ENCODE measurements at places on chromosomes 12 and 14.
A peak's percentile ranks its signal among the peaks of the same experiment; 100 is the strongest.

DNA sequence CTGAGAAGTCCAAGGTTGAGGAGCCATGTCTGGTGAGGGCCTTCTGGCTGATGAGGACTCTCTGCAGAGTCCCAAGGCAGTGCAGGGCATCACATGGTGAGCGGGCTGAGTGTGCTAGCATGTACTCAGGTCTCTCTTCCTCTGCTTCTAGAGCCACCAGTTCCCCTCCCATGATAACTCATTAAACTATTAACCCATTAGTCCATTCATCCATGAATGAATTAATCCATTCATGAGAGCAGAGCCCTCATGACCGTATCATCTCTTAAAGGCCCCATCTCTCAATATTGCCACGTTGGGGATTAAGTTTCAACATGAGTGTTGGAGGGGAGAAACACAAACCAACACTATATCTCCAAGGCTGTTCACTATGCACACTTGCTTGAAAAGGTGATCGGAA lies 83.7 kb downstream of the TMEM30B start:
- no peak for DNase-seq

- peak; percentile 30 for DNase-seq
Observed at GRCh38 chr14:68587931-68588330, 204.9 kb downstream of the ZFP36L1 start.

GRCh38 chr12:120971299-120972180 lies 6.8 kb upstream of the HNF1A start:
- DNase-seq = no peak

- DNase-seq = no peak
Observed at GRCh38 chr12:62718762-62719426, 216.1 kb downstream of the PPM1H start.

DNA sequence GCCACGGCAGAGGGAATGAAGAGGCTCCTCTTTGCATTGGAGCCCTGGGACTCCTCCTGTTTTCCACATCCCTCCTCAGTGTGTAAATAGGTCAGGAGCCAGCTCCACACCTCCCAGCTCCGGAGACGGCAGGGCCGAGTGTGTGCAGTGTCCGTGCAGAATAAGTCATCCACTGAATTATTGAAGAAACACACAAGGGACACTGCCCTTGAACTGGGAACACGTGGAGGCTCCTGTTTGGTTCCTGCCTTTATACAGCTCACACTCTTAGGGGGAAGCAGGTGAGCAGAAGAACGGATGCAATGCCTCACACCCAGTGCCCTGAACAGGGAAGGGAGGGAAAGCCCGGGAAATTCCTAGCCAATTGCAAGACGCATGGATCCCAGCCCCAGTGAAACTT lies 10.4 kb upstream of the FZD10 start:
- DNase-seq = no peak

DNA sequence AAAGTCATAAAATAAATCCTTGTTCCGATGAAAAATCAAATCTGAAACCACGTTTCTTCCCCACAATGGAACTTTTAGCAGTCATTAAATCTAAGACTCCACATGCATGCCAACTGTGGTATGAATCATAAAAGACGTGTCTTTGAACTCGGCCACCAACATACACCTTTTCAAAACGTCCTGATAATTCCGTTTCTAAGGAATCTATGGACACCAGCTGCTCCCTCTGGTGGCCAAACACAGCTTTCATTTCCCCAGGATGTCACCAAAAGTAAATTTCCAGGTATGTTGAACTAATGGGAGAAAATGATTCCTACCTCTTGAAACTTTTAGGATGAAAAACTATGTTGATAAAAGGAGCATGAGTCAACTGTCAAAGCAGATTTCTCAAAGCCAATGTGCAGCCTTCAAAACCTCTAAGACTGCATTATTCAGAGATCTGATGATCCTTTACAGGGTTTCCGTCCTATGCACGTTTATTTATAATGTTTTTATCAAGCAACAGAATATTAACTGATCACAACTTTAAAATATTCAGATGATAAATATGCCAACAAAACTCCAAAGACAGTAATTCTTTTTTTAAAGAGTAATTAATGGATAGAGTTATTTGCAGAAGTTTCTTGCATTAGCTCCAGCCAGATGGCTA lies 96.2 kb downstream of the CIT start:
- no peak for DNase-seq

- DNase-seq = no peak
Observed at GRCh38 chr14:37223947-37224474, 26.3 kb downstream of the MIPOL1 start.

DNA sequence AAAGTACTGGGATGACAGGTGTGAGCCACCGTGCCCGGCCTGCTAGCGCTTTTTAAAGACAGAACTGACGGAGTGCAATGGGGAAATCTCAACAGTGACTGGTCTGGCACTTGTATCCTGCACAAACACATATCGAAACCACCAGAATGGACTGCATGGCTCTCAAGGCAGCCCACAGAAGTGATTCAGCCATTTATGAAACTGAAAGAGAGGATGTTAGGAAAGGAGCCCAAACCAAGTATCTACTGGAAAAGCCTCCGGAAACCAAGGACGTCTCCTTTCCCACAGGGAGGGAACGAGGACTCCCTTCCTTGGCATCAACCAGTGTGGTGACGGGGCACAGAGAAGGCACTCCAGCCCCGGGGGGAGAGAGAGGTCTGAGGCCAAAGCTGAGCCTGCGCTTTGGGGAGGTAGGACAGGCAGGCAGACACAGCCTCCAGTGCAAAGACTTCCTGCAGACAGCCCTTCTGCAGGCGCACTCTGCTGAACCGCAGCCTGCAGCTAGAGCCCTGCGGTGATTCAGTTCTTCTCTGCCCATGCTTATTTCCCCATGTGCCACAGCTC lies 16.5 kb downstream of the SLC15A4 start:
- no peak for DNase-seq

GRCh38 chr14:63922696-63923421 lies 70.1 kb downstream of the SYNE2 start:
- DNase-seq = no peak

- no peak for DNase-seq
Observed at GRCh38 chr12:27361372-27361771, 28.7 kb downstream of the BMAL2 start.

- DNase-seq = no peak
Observed at GRCh38 chr14:71354142-71354541, 446.9 kb downstream of the PCNX1 start.

- DNase-seq = no peak
Observed at GRCh38 chr14:83416476-83416875, 1882.8 kb upstream of the SEL1L start.

- DNase-seq = no peak
Observed at GRCh38 chr12:95848575-95849388, 10.0 kb upstream of the SNRPF start.

DNA sequence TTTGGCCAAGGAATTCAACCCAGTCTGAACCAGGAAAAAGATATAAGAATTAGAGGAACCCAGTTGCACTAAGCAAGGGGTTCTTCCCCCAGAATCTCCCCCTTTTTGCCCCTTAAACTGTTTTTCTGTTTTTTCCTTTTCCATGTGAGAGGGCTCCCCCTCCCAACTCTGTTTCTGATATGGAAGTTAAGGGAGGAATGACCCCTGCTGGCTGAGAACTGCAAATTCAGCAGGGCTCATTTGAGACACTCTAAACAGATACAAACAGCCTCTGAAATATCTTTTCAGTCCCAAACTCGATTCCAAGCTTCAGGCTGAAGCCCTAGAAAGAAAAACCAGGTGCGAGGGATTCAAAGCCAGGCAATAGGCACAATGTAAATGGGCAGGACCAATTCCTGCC lies 132.7 kb downstream of the SLC41A2 start:
- no peak for DNase-seq

DNA sequence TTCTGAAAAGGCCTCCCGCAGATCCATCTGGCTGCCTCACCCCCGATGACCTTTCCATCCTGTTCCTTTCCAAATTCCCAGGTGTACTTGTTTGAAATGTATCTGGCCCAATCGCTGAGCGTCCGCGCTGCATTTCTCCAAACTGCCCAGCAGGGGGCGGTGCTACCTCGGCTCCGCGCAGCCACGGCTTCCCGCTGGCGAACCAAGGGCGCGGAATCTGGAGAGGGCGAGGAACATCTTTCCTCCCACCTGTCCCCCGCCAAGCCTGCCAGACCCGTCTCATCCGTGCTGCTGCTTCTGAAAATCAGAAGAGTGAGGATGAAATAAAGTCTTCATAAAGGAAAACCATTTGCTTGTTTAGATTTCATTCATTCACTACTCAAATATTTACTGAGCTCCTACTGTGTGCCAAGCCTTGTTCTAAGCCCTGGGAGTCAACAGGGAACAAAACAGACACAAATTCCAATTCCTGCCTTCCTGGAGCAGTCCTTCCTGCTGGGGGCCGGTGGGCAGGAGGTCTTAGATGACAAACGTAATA lies 16.8 kb upstream of the MYL2 start:
- DNase-seq = peak; percentile 24

DNA sequence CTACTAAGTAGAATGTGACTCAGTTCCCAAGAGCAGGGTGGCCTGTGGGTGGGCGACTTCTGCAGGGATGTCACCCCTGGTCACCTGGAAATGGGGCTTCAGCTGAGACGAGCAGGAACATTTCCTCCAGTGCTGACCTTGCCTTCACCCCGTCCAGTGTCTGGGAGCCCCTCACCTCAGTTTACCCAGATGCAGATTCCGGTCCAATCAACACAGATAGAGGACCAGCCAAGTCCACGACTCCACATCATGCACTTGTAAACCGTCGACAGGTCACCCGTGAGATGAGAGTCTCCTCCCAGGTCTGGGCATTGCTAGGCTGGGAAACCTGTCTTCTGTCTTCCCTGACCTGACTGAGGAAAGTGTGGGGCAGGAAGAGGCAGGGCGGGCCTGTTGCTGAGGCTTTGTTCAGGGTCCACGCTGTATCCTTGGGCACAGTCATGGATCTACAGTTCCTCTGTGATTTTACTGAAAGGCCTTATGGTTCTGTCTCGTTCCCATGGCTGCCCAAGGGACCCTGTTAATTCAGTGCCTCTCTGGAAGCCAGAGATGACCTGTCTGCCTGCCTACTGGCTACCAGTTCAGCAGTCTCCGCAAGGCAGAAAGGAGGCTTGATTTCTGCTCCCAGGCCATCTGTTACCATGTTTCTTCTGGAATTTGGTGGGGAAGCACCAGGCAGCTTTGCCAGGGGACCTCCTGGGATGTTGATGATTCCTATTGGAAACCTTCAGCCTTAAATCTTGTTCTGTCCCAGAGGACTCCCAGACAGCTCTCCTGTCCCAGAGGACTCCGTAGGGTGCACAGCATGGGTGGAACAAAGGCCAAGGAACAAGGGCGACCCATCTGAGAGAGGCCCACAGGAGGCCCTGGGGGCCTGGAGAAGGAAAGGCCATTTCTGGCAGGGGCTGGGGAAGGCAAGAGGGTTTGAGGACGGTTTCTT lies 288.5 kb upstream of the RTL1 start:
- DNase-seq = no peak

DNA sequence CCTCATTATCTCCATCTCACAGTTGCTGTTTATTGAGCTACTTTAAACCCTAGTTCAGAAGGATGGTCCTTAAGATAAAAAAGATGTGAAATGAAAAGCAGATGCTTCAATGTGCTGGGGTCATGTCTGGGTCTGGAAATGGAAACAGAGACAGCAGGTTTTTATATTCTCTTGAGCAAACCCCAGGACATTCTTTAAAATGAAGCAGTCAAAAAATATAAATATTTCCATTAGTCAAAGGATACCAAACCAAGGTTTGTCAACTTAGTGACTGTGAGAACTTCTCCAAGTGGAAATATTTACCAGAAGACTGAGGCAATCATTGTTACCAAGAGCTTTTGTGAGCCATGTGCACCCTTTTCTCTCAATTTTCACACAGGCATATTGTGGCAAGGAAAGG lies 102.5 kb upstream of the DIO2 start:
- DNase-seq = no peak

GRCh38 chr14:65301862-65302539 lies 110.5 kb upstream of the FUT8 start:
- no peak for DNase-seq

GRCh38 chr12:11798856-11799501 lies 149.5 kb downstream of the ETV6 start:
- DNase-seq = no peak

DNA sequence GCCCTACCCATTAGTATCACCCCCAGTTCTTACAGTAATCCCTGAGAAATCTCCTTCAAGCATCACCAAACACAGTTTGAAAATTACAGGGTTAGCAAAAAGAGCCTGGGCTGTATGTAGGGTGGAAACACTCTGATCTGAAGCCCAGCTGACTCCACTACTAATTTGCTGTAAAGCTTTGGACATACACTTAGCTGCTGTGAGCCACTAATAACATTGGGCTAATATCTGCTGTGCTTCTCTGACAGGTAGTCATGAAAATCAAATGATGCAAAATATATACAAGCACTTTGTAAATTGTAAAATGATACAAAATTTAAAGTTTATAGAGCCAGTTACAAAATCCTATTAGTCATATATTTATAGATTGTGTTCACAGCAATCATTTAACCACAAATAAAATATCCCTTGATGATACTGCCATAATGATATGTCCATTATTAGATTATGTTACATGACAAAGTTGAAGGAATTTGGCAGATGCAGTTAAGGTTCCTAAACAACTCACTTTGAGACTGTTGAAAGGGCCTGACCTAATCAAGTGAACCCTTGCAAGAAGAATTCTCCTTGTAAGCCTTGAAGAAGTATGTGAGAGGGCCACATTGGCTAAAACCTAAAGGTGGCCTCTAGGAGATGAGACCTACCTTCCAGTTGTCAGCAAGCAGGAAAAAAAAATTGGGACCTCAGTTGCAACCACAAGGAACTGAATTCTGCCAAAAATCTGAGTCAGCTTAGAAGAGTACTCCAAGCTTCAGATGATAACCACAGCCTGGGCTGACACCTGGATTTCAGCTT lies 19.0 kb downstream of the TWF1 start:
- no peak for DNase-seq

GRCh38 chr12:55885113-55885512 lies 42.4 kb upstream of the MMP19 start:
- DNase-seq = no peak

DNA sequence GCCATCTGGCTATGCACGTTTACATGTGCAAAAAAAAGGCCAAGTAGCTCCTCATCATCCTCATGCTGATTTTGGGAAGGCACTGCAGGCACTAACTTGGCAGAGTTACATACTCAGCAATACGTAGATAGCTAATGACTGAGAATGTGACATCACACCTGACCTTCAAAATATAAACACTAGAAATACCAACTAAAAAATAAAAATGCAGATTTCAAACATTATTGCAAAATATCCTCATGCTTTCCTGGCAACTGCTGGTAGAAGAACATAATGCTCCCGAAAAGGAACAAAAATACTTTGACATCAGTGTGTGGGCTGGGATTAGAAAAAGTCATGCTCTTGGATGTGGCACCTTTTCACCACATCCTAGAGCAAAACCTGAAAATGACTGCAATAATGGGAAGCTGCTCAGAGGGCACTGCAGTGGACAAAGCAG lies 153.2 kb upstream of the ABCD2 start:
- no peak for DNase-seq
